ENCODE measurements at places on chromosomes 3 and 15. TPM values are rescaled to one million over a fixed set of nuclear protein-coding genes. Genes with fewer than 3 reads are reported as not detected.

- DNase-seq, result no peak
These were observed 272.9 kb downstream of the FEZF2 start for GRCh38 chr3:62100282-62100989.

DNA sequence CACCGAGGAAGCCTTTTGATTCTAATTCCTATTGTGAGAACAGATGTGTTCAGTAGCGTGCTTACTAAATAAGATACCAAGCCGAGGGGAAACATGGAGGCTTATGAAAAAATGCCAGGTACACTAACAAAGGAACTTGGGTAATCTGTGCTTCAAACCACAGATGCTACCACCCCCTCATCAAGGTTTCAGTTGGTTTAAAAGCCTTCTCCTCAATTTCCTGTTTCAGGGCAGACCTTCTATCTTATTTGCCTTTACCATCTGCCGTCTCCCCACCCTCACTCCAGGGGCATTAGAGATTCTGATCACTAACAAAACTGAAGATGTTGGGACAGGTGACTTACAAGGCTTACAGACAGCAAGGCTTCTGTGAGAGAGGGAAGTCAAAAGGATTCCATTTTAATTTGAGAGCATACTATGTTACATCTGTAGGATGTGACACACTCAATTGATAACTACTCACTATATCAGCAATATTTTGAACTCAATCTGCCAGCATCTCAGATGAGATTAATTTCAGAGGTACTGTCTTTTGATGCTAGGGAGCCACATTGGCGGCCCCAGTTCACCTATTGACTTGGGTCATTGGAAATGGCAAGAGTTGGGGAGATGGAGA is 60.6 kb upstream of the PLCL2 start:
- no peak for DNase-seq

DNA sequence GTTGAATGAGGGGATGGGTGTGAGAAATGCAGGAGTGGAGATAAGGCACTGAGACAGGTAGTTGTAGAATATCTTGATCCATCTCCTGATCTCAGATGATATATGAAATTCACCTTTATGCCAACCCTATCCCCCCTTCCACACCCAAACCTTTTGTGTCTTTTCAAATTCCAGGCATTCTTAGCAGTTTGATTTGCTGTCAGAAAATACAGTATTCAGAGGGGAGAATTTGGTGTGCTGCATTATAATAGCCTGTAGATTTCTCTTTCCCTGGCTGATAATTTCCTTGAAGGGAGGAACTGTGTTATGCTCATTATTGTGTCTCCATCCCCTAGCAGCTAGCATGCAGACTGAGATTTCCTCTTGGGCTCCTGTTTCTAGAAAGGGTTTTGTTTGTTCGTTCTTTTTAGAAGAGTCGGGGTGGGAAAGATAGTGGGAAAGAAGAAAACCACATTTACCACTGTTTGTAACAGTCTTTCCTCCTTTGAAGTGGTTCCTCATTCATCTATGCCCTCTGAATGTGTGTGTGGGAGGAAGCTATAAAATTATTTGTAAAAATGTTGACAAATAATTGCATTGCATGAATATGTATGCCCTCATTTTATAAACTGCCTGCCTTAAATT is 373.4 kb downstream of the DIPK2A start:
- no peak for DNase-seq

DNA sequence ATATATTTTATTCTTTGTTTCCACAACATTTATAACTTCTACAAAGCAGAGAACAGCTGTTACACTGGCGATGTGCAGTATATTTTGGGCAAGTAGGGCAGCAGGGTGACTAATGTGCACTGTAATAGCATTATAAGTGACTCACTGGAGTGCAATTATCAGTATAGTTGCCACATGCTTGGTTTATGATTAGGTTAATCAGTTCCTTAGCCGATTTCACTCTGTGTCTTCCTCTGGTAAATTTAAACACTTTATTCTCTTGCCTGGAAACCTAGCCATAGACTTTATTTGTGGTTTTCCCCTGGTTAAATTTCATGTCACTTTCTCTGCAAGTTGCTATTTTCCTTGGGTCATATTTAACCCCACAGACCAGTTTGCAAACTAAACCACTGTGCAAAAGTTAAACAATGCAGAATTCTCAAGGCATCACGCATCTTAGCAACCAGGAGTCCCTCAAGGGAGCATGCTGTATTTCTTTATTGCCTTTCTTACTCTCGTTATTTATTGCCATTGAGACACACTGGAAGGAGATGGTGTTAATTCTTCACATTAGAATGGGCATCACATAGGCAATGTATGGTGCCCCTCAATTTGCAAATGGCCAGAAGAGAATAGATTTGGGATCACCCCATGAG is 690.2 kb upstream of the DPPA4 start:
- DNase-seq, result no peak

- peak; percentile 39 for DNase-seq
These were observed 66.5 kb upstream of the SH3GL3 start for GRCh38 chr15:83380682-83381081.

DNA sequence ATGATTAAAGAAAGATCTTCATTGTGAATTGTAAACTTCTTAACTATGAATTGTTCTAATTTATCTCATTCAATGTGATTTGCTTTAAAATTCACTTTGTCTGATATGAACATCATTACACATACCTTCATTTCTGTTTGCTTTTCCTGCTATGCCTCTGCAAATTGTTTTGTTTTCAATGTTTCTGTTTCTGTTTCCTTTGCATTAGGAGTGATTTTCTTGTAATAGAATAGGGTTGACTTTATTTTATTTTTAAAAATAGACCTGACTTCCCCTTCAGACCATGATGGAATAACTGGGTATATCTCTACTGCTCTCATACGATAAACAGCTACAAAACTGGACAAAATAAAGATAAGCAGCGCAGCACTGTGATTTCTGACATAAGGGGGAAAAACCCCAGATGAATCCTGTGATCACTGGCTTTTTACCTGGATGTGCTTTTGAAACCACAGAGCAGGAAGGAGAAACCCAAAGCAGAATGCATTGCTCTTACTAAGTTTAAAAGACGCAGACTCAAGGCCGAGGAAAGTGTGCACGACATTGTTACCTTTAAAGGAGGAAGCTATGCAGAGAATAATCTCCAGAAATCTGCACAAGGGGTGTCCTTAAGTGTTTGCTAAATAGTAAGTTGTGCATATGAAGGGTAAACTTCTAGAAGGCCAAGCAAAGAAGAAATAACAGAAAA is 420.2 kb downstream of the TBC1D5 start:
- no peak for DNase-seq

DNA sequence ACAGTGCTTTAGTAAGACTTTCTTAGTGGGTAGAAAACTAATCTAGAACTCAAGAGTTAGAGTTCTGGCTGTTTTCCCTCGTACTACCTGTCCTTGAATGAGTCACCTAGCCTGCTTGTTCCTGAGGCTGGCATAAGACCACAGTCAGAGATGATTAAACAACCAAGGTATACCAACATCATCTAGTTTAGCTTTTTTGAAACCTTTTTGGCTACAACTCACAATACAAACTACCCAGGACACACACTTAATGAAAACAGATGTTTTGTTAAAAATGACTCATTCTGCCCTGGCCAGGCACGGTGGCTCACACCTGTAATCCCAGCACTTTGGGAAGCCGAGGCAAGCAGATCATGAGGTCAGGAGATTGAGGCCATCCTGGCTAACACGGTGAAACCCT is 4.6 kb downstream of the MCCC1 start:
- no peak for DNase-seq

GRCh38 chr3:119541547-119541946 is 17.9 kb downstream of the CD80 start:
- DNase-seq, result no peak

DNA sequence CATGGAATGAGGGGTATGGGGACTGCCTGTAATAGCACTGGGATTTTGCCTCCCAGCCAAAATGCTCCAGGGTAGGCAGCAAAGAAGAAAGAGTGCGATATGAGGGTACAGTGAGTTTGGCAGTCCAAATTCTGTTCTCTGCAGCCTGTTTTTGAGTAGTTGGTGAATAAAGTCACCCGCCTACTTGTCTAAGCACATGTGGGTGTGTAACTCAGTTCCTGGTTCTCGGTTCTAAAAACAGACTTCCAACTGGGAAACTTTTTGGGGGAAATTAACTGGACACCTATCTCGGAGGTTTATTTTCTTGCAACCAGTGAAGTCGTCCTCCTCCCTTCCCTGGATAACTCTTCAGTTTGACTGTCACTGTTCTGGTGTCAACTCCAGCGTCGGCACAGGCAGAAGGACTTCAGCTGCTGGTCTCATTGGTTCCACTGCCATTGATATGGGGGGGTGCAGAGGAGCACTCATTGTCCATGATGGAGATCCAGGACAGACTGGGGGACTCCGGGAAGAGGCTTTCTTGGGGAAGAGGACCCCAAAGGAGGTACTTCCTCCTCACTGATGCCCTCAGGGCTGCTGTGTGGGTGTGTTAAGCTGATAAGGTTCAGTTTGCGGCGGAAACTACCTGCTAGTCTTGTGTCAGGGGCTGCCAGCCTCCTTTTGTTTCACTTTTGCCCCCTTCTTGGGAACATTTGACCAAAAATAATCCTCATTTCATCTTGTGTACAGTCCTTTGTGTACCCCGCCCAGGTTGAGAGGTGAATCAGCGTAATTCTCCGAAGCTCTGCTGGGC is 13.2 kb downstream of the GHRL start:
- no peak for DNase-seq

- no peak for DNase-seq
These were observed 494 bp downstream of the GCSAM start for GRCh38 chr3:112132554-112132953.

CPNE4 gene
- 0.55 TPM for total RNA-seq

P2RY1 gene
- 25.1 TPM for total RNA-seq

GOLGA8J gene
- not detected for total RNA-seq

EEF1AKMT4 gene
- 15.2 TPM for total RNA-seq

C3orf62 gene
- total RNA-seq, result 1.3 TPM

SCAANT1 gene
- not detected for total RNA-seq

CD200R1 gene
- 0.18 TPM for total RNA-seq

All from H7 (cell line).